Stimulated activated CD4-positive, alpha-beta T cell treated with anti-CD3 and anti-CD28 coated beads, Interleukin-12 subunit alpha, Interleukin-12 subunit beta, amount 100 ng/mL, for 24 hours (primary cell): ENCODE measurements at places on chromosomes 2 and 18.

- no peak for DNase-seq
These were observed 40.5 kb upstream of the PEX13 start for GRCh38 chr2:60976875-60977561.

GRCh38 chr2:11505652-11506610 lies 27.9 kb upstream of the GREB1 start:
- DNase-seq: no peak

- DNase-seq: no peak
These were observed 579.9 kb downstream of the CNTNAP5 start for GRCh38 chr2:124604940-124605339.

GRCh38 chr18:22939649-22940048 lies 6.5 kb downstream of the RBBP8 start:
- no peak for DNase-seq

- DNase-seq: no peak
These were observed 111.8 kb upstream of the ZNF521 start for GRCh38 chr18:25463726-25464125.

- no peak for DNase-seq
These were observed 40.7 kb downstream of the DNER start for GRCh38 chr2:229673676-229674075.

DNA sequence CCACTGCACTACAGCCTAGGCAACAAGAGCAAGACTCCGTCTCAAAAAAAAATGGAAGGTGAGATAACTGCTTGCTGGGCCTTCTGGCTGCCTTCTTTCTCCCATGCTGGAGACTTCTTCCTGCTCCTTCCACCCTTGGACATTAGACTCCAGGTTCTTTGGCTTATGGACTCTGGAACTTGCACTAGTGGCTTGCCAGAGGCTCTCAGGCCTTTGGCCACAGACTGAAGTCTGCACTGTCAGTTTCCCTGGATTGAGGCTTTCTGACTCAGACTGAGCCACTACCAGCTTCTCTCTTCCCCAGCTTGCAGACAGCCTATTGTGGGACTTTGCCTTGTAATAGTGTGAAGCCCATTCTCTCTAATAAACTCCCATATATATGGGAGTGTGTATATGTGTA lies 118.5 kb upstream of the SLC14A2 start:
- no peak for DNase-seq

DNA sequence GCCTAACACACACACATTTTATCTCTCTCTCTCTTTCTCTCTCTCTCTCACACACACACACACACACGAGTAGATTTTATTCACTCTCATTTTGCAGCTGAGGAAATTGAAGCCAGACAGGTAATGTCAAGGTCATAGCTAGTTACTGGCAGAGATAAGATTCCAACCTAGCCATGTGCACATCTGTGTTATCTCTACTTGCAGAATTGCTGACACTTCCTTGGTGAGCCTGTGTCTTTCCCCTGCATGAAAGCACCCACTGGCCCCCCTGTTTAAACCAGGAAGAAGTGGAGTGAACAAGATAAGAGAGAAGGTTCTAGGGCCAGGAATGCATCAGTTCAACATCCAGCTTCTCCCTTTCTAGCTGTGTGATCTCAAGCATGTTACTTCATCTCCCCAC lies 423.7 kb downstream of the TXNL1 start:
- no peak for DNase-seq

- no peak for DNase-seq
These were observed 29.0 kb downstream of the DOK1 start for GRCh38 chr2:74583504-74583903.

- no peak for DNase-seq
These were observed 797.0 kb downstream of the METTL4 start for GRCh38 chr18:1774261-1774660.

DNA sequence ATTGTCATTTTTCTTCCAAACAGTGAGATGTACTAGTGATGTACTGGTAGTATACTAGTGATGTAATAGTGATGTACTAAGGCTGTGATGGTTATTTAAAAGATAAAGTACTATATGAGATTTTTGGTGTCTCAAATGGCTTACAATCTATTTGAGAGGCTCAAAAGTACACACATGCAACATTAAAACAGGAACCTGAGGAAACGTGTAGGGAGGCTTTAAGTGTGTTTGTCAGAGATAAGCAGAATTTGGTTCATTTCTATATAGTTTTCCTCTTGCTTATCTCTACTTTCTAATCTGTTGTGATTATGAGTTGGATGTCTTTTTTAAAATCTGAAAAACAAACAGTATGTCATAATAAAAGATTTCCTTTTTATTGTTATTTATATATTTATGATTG lies 100.9 kb upstream of the SERTAD2 start:
- DNase-seq: no peak

- DNase-seq: no peak
These were observed 30.2 kb upstream of the GPR55 start for GRCh38 chr2:230955163-230955737.

- no peak for DNase-seq
These were observed 150.4 kb upstream of the ITGA4 start for GRCh38 chr2:181306785-181307184.

- no peak for DNase-seq
These were observed 77.7 kb downstream of the MAP3K20 start for GRCh38 chr2:173153301-173153885.

- DNase-seq: no peak
These were observed 41.7 kb upstream of the LYPD6B start for GRCh38 chr2:148996805-148997204.

GRCh38 chr18:34734056-34734455 lies 24.0 kb downstream of the DTNA start:
- DNase-seq: no peak

DNA sequence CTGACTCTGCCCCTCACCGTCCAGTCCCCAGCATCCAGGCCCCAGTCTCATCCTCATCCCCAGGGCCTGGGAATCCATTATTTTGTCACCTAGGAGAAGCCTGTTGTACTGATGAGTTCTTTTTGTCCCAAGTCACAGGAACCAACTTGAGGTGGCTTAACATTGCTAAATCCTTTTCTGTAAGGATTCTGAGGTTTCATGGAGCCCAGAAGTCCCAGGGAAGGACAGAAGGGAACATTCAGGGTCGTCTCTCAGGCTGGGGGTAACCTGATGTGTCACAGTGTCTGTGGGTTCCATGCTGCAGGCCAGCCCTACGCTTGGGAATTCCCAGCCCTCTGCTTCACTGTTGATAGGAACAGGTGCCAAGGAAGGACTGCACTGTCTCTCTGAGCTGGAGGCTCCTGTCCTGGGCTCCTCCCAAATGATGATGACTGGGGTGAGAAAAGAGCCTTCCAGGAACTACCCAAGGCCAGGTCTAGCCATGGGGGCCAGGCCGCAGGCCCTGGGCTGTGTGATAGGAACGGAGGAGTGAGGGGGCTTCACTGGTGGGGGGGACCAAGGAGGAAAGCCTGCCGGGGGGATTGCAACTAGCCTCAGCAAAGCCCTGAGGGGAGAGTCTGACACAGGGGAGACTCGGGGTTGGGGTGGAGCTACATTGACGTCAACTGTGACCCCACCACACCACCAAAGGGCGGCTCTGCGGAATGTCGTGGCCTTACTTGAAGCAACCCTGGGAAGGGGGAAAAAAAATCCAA lies 145.7 kb downstream of the SMAD7 start:
- no peak for DNase-seq

DNA sequence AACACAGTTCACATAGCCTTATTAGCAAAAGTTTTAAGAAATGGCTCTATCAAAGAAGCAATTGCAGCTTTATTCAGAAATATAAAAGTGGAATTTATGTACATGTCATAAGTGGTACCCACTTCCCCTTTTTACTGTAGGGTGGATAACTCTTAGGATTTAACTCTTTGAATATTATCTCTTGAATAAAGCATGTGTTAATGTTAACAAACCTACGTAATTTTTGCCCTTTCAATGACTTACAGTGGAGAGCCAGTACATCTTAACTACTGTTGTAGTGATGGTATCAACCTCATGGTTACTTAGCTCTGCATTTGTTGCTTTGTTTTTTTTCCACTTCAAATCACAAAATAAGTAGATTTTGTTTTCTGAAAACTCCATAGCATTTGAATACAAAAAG lies 8.8 kb downstream of the NABP1 start:
- no peak for DNase-seq

DNA sequence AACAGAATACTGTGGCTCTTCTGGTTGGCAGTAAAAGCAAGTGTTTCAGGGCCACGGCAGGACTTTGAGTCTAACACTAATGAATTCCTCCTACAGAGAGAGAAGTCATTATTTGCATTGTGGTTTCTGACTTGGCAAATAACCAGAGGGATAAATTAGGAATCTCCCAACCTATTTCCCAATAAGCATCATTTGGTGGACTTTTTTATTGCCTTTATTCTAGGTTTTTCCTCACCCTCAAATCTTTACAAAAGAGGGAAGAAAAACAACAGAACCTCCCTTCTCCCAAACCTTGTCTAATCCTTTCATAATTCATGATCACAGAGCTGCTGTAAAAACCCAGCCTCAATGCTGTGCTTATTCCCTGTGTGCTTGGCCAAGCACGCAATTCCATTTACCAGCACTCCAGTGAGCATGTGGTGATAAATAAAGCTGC lies 179.7 kb downstream of the AGPS start:
- no peak for DNase-seq

- DNase-seq: no peak
These were observed 28.1 kb downstream of the NCKAP1 start for GRCh38 chr2:183010112-183010511.

DNA sequence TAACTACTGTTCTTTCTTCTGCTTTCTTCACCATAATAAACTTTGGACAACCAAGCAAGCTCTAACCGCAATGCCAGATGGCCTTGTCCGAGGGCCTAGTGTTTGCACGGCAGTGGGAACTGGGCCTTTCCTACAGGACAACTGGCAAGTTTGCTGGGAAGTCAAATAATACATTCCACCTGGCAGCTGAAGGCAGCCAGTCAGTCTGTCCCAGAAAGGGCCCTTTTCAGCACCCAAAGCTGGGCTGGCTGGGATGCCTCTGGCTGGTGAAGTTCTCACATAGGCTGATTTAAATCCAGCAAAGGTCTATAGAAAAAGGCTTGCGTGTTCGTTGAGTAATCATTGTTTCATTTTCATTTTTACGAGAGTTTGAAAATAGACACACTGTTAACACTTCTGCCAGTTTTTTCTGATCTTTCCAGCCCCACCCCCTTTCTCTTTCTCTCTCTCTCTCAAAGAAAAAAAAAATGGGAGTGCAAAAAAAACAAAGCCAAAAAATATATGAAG lies 110.0 kb upstream of the EPAS1 start:
- peak; percentile 15 for DNase-seq

DNA sequence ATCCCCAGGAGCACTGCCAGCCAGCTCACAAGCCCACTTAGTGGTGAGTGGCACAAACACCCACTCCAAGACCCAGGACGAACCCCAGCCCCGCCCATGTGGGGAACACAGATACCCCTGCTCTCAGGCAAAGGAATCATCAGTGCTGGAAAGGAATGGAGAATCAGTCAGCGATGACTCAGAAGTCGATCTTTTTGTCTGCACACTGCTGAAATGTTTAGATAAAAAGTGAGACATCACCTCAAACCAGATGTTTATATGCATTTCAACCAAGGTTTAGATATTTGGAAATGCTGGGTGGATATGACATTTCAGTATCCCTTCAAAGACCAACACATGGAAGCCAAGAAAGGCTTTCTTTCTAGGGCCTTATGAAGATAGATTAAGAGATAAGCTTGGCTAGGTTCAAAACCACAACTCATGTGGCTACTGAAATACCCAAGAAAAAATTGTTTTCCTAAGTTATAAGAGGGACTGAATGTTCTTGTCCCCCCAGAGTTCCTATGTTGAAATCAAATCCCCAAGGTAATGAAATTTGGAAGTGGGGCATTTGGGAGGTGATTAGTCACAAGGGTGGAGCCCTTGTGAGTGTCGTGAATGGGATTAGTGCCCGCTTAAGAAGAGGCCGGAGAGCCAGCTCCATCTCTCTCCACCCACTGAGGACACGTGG lies 43.7 kb downstream of the POU3F3 start:
- no peak for DNase-seq

DNA sequence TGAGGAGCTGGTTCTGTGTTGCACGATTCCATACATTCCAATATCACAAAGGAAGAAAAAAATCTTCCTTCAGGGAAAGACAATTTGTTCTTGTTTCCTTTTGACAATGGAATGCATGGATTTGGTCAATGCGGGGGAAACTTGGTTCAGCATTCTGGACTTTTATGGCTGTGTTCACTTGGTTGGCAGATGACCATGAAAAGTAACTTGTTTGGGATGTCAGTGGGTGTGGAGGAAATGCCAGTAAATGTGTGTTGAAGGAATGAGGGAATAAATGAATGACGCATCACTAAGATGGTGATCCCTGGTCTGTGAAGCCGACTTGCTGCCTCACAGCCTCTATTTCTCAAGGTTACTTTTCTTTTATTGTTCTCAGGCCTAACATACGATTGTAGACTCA lies 53.7 kb downstream of the THUMPD2 start:
- no peak for DNase-seq

GRCh38 chr18:415617-416612 lies 84.6 kb downstream of the COLEC12 start:
- DNase-seq: no peak

GRCh38 chr2:88144914-88145497 lies 17.1 kb upstream of the FABP1 start:
- no peak for DNase-seq

DNA sequence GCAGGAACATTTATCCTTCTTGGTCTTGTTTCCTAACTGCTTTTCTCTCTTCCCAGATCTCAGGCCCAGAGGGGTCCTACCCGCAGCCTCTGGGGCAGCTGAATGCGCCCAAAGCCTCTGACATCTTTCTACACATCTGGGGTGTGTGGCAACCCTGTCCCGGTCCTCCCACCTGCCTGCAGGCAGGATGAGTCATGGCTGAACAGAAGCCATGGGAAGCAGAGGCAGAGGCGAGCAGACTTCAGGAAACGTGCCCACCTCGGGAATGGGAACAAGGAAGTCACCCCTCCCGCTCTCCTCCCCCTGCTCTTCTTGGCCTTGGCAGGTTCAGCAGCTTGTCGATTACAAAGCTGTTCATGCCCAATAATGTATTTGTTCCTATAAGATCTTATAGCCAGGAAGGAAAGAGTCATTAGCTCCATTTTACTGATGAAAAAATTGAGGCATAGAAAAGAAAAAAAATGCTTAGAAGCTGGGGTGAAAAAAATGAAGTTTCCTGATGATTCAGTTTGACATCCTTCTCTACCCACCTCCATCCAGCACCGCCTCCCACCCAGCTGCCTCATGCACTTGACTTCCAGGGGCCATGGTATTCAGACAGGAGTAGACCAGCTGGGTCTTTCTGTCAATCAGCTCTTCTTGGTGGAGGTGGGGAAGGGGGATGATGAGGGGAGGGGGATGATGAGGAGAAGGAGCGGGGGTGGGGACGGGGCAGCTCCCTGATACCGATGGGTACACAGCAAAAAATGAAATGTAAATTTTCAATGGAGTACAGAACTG lies 10.4 kb upstream of the KCNF1 start:
- no peak for DNase-seq

DNA sequence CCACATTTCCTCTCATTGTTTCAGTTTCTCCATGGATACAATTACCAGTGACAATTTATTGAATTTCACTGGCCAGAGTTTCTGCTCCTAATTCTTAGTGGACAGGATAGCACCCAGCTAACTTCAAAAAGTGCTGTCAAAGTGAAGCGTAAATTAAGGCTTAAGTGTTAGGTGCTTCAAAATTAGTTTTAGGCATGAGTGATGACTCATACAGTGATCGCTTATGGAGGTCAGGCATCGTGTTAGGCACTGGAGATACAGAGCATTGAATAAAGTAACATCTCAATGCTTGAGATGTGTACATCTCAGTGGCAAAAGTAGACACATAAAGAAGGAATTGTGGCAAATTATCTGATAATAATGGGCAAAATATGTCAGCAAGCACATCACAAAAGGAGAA lies 40.8 kb downstream of the NOSTRIN start:
- no peak for DNase-seq

- DNase-seq: no peak
These were observed 273.9 kb upstream of the SESTD1 start for GRCh38 chr2:179538406-179539123.
